ENCODE measurements at places on chromosomes 4 and X. TPM values are rescaled to one million over a fixed set of nuclear protein-coding genes. Genes with fewer than 3 reads are reported as not detected.

DNA sequence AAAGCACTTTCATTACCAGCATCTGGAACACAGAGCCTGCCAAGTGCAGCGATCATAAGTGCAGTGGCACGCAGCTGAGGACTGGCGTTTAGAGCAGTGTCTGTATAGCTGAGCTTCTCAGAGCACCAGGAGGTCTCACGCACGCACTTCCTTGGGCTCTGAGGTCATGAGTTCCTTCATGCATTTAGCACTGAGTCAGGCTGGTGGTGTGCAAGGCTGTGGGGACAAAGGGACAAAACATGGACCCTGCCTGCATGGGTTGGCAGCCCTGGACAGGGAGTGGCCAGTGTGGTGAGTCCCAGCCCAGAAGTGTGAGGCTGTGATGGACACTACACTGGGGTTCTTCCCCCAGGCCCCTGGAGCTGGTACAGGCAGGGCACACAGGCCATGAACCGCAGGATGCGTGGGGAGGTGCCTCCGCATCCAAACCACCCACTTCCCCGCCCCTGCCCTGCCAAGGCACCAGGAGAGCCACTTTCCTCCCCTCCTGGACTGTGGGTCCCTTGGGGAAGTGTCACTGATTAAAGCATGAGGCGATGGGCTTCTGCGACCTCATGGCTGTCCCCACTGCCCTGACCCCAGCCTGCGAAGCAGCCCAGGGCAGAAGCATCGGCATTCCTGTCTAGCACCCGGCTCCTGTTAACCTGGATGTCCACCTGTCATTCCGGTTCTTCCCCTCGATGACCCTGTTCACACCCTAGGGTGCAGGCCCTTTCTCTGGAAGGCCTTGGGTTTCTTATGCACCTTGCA lies 37.2 kb upstream of the GPR78 start:
- no peak for DNase-seq

DNA sequence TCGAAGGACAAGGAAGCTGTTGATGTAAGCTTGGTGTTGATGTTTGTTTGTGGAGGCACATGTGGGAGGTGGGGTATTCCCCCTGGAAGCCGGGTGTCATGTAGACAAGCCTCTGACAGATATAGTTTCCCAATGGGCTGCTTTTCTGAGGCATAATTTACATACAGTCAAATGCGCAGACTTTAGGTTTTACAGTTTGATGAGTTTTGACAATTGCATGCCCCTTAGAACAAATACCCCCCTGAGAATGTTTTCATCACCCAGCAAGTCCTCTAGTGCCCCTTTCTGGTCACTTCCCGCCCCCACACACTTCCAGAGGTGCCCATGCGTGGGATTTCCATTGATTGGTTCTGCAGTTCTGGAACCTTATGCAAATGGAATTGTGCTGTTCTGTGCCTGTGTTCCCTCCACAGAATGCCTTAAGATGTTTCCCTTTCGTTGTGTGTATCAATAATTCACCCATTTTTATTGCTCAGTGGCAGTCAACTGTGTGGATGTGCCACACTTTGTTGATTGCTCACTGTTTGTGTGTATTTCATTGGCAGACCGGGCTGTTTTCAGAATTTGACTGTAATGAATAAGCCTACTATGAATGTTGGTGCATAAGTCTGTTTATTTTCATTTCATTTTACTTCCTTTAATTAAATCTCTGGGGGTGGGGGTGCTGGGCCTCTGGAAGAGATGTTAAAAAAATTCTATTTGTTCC lies 8.5 kb downstream of the EVC start:
- no peak for DNase-seq

- no peak for DNase-seq
Observed at GRCh38 chr4:151835467-151835866, 74.7 kb upstream of the GATB start.

DNA sequence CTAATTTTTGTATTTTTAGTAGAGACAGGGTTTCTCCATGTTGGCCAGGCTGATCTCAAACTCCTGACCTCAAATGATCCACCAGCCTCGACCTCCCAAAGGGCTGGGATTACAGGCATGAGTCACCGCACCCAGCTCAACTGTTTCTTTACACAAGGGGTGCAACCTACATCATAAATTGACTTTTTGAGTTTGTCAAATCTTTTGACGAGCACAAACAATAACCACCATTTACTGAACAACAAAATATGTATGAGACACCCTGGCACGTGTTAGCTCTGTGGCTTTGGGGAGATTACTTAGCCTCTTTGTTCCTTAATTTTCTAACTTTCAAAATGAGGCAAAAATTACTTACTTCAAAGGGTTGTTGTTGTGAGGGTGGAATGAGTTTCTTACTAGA lies 23.5 kb upstream of the SLC34A2 start:
- no peak for DNase-seq

DNA sequence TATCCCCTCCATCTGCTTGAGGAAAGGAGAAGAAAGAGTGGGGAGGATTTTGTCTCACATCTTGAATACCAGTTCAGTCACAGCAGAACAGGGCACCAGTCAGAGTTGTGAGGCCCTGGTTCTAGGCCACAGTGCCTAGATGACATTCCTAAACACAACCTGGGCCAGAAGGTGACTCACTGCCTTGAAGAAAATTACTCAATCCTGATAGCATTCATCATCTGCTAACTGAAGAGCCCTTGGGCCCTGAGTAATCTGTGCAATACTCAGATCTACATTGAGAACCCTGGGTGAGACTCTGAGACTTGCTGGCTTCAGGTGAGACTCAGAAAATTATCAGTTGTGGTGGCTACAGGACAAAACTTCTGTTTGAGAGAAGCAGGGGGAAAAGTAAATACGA lies 20.5 kb upstream of the PRR32 start:
- DNase-seq = no peak

DNA sequence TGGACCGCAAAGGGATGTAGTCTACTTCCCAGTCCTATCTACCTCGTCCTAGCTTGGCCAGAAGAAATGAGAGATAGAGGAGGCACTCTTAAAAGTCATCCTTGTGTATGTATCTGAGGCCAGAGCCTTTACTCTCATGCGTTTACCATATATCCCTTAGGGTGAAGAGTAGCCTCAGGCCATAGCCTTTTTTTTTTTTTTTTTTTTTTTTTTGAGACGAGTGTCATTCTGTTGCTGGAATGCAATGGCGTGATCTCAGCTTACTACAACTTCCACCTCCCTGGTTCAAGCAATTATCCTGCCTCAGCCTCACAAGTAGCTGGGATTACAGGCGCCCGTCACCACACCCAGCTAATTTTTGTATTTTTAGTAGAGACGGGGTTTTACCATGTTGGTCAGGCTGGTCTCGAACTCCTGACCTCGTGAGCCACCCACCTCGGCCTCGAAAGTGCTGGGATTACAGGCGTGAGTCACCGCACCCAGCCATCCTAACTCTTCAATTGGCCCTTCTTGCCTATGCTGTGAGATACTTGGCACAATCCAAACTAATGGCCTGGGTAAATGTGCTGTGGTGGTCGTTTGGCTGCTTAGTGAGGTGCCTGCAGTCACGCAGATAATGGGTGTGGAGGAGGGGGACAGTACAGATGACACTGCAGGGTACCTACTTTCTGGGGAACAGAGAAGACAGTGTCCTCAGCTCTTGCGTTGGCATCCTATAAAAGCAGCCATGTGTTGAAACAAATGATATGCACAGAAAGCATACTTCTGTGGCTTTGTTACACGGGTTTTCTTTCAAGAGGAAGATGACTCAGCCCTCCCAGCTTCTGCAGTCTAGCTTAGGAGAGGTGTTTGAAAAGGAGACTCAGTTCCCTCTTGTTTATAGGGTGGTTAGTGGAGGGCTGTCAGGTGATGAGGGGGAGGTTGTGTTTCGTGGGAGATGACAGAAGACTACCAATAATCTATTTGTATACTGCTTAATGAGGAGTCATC lies 10.4 kb upstream of the DGAT2L6 start:
- peak; percentile 63 for DNase-seq

DNA sequence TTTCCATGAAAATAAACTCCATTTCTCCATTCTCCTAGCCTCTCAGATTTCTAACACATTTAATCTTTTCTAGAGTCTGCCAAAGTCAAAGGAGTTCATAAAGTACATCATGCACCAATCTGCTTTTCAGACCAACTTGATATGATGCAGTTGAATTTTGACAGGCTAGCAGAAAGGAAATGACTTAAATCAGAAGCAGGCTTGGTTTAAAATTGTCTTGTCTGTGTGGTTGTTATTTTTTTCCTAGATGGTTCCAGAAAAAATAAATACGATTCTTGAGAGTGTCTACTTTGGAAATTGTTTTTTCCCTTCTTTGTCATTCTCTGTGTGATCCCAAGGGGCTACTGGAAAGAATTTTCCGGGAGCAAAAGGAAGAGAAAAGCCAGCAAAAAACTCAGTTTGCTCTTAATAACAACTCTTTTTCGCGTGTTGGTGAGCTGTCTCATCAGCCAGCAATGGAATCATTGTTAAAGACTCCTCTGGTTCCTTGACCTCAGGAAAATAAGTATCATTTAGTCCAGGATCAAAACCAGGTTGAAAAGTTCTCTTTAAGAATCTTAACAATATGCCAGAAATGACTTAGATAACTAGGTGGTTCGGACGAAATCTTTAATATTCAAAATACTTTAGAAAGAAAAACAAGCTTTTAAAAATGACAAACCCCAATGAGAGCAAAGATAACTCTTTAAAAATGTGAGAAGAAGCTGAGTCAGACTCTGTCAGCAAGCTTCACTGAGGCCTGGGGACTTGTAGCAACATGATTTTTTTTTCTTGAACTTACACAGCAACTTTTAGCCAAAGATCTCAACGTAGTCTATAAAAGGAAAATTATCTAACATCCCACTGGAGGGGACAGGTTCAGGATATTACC lies 49.7 kb upstream of the GAB1 start:
- peak; percentile 66 for DNase-seq

- no peak for DNase-seq
Observed at GRCh38 chrX:39296472-39296871, 495.2 kb downstream of the MID1IP1 start.

GRCh38 chrX:445727-446126 lies 59.0 kb upstream of the PPP2R3B start:
- DNase-seq = no peak

GRCh38 chrX:154534526-154535322 lies 11.9 kb downstream of the G6PD start:
- DNase-seq = no peak

DNA sequence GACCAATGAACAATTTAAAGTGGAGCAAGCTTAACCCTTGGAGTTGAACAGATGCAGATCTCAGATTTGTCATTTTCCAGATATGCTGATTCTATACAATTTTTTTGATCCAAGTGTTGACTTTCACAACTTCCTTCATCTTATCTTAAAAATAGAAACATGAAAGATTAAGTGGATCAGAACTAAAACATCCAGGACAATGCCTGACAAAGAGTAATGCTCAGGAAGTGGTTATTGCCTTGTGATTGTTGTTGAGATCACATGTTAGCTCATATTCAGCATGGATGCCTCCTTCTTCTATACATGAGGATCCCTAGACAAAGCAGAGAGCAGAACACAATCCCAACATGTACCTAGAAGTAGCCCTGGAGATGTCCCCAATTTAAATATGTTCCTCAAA lies 160.9 kb downstream of the PPARGC1A start:
- peak; percentile 9 for DNase-seq

DNA sequence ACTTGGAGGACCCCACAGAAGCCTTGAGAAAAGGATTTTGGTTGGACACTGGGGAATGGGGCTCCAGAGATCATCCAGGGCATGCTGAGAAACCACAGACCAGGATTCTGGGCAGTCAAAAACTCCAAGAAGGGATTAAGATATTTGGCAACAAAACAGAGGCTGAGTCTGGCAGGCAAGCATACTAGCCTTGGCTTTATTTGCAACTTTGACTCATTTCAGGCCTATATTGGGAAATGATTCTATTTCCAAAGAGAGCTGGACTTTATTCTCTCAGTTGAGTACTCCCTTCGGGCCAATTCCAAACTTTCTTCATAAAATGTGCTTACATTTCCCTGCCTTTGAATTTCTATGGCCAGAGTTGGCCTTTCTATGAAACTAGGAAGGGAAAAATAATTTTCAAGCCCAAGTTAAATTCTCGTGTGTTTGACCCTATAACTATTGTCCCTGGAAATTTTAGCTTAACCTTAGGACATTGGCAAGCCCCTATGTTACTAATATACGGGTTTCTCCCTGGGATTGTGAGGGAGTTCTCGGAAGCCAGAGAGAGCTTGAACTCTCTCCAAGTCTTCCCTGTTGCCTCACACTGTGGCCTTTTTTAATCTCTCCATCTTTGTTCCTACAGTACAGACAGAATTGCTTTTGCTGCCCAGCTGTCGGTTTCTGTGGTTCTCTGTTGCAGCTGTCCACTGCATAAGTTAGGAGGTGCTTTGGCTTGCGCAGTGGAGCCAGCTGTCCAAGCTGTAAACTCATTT lies 112.6 kb upstream of the FAM9A start:
- no peak for DNase-seq

DNA sequence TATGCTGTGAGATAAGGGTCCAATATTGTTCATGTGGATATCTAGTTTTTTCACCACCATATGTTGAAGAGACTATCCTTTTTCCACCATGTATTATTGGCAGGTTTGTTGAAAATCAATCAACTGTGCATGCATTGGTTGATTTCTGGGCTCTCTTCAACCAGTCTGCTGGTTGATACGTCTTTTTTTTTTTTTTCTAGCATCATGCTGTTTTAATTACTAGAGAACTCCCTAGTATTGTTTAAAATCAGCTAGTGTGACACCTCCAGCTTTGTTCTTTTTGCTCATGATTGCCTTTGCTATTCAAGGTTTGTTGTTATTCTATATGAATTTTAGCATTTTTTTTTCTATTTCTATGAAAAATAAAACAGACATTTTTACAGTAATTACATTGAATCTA lies 123.9 kb downstream of the SLC7A11 start:
- no peak for DNase-seq

DNA sequence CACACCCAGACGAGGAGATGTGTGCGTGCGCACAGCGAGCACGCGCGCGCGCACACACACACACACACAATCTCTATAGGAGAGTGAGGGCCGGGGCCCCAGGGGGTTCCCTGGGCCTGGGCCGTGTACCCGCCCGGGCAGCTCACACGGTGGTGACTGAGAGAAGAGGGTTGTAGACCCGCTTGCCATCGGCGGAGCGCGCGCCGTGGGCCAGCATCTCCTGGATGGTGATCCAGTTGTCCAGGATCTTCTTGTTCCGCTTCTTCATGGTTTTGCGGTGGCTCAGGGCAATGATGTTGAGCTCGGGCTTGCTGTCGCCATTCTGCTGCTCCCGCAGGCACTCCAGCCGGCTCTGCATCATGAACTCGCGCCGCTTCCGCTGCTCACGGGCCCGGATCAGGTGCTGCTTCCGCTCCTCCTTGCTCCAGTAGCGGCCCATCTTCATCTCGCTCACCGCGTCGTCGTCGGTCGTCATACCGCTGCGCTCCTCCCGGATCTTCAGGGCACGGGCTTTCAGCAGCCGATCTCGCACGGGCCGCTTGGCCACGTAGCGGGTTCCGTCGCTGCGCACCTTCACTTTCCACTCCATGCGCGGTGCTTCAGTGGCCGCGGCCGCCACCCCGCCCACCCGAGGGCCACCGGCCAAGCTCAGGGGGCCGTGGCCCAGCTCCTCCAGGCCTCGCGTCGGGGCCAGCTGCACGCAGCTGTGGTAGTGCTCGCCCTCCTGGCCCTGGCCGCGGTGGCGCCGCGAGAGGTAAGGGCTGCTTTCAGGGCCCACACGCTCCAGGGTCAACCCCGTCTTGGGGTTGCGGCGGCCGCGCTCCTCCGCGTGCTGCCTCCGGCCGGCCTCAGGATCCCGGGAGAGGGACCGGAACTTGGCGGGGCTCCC lies 9.0 kb downstream of the SSR4 start:
- no peak for DNase-seq

GRCh38 chr4:84279678-84280077 lies 219.4 kb downstream of the NKX6-1 start:
- DNase-seq = peak; percentile 17

CLIC2 gene
- 0.03 TPM for polyA plus RNA-seq

APLN gene
- 8.0 TPM for polyA plus RNA-seq

RPS6KA6 gene
- polyA plus RNA-seq = 0.47 TPM

PNMA5 gene
- polyA plus RNA-seq = not detected

GRIA2 gene
- not detected for polyA plus RNA-seq

GAGE1 gene
- polyA plus RNA-seq = not detected

ABCG2 gene
- polyA plus RNA-seq = 0.76 TPM

DCLK2 gene
- not detected for polyA plus RNA-seq

Measured in foreskin keratinocyte (primary cell).